ENCODE measurements at places on chromosomes 5 and 9.

DNA sequence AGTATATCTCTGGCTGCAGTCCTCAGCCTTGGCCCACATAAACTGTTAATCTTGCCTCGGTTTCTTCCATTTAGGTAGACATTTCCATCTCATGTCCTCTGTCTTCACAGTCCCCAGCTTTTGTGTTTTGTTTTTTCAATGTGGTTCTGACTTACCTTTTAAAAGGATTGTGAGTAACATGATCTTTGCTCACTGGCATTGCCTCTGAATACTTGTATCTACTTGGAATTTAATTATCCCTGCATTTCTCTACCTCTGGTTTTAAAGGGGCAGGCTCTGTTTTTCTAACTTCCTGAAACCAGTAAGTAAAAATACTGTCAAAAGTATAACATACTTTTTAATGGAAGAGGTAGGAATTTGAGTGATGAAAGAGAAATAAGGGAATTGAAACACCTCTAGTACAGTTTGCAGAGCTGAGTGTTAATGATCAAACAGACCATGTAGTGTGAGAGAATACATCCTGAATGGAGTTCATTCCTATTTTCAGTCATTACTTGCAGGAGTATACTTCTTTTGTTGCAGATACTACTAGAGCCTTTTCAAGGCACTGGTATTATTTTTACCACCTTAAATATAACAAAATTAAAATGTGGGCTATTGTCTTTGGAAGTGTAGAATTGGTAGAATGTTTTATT, 62.6 kb downstream of the MTREX start:
- no peak for DNase-seq

DNA sequence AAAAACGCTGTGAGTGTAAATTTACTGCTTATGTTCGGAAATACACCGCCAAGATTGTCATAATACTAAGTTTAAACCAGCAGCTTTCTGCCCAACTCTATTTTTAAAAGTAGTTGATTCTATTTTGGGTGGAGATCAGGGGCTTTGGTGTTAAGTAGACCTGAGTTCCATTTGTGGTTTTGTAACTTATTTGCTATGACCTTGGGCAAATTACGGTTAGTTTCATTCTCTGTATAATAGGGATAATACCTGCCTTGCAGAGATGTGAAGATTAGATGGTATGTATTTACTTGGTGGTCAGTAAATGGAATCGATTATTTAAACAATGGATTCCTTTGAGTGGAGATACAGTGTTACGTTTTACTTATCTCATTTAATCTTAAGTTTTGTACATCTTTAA, 1.6 kb downstream of the RAD23B start:
- no peak for DNase-seq

GRCh38 chr5:10524376-10525123, 39.3 kb upstream of the ANKRD33B start:
- DNase-seq = no peak

DNA sequence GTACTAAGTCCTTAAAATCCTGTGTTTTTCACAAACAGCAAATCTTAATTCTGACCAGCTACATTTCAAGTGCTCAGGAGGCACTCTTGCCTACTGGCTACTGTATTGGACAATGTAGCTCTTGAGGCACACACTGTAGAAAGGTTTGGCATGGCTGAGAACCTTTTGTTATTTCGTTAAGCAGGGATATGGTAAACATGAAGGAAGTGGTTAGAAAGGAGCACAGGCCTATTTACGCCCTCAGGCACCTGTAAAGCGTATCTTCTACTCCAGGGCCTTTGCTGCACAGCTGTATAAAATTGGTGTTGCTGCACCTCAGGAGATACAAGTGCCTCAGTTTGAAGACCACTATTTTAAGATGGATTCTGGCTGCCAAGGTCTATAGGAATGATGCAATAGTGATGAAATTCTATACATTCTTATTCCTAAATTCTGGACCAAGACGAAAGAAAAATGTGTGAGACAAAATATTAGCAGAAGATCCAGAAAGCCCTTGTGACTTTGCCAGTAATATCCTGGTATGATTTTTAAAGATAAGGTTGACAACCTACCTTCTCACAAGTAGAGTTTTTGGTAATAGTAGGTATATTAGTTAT, 9.3 kb upstream of the OTULIN start:
- DNase-seq = no peak

DNA sequence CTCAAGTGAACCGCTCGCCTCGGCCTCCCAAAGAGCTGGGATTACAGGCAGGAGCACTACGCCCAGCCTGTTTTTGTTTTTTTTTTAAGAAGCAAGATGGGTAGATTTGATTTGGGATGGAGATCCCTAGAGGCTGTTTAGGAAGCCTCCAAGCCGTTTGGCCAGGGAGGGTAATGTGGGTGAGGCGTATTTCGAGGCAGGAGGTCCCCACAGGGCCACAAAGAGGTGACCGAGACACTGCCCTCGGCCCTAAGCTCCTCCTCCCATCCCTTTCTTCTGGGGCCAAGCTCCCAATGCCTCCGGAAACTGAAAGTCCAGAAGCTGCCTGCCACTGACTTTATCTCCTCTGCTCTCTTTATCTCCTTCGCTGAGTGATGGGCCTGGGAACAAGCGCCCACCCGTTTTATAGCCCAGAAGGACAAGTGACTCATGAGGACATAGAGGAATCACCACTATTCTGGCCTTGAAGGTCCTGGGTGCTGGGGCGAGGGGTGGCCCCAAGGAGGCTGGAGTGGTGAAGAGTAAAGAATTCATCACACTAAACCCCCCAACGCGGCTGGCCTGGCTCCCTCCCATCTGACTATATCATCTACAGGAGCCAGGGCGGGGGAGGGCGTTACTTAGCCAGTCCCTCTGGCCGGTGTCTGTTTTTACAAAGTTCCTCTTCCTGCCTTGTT, 2.0 kb upstream of the RALGDS start:
- no peak for DNase-seq

- DNase-seq = no peak
Observed at GRCh38 chr9:126049088-126049487, 277.5 kb upstream of the MVB12B start.

DNA sequence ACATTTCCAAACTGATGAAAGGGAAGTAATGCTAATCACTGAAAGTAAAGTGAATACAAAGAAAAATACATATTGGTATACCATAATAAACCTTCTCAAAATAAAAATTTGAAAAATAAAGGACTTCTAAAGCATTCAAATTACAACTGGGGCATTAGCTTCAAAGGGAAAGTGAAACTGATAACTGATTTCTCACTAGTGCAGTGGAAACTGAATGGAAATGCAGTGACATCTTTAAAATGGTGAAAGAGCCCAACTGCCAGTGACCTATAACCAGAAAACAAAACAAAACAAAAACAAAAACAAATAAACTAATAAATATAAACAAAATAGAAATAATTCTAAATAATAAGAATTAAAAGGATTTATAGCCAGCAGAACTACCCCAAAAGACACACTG, 297.5 kb upstream of the GRIN3A start:
- no peak for DNase-seq

- DNase-seq = no peak
Observed at GRCh38 chr5:111232311-111233051, 8.3 kb downstream of the CAMK4 start.

DNA sequence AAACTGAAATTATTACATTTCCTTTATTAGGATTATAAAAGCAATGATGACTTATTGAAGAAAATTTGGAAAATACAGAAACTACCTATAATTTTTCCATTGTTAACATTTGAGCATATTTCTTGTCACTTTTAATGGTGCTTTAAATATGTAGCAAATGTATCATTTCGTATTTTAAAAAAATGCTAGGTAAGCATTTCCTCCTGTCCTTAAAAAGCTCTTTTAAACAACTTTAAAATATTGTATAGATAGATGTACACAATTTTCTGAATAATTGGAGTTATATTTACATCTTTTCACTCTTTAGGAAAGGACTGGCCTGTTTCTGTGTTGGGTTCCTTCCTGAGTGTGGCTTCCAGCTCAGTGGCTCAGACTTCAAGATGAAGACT, 15.6 kb downstream of the TENT4A start:
- no peak for DNase-seq

DNA sequence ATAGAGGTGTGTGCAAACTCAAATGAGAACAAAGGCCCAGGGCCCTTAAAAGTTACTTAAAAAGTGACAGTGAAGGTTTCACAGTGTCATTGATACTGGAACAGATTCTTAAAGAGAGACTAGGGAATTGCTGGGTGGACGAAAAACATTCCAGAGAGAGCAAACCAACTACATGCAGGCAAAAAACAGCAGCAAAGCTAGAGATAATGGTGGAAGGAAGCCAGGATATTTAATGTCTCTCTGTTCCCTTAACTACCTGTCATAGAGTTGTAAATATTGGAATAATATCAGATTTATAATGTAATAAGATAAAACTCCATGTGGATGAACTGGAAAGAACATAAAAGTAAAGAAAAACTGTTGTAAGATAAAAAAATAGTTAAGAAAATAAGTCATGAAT, 508.6 kb downstream of the TAF11L14 start:
- DNase-seq = no peak

GRCh38 chr5:96875791-96876291, 459 bp upstream of the ERAP2 start:
- DNase-seq = no peak

- no peak for DNase-seq
Observed at GRCh38 chr5:134506054-134507039, 19.1 kb upstream of the JADE2 start.

DNA sequence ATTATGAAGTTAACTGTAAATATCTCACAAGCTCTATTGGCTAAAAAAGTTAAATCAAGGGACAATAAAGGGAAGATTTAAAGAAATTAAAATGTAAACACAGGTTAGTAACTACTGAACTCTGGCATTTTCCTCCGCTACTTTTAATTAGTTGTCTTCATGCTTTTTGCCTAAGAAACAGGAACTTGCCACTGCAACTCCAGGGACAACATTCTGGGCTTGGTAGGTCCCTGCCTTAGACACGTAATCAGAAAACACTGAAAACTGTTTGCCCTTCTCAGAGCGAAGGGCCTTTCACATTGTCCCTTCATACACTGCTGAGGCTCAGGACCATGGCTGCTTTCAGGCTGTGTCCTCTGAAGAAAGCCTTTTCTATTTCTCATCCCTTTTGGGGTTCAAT, 118.7 kb downstream of the CCDC192 start:
- DNase-seq = no peak

GRCh38 chr5:67338421-67338820, 141.8 kb upstream of the CD180 start:
- DNase-seq = no peak

- no peak for DNase-seq
Observed at GRCh38 chr5:180454752-180455151, 39.4 kb upstream of the CNOT6 start.

GRCh38 chr9:92292338-92293074, 991 bp downstream of the IARS1 start:
- DNase-seq = no peak

DNA sequence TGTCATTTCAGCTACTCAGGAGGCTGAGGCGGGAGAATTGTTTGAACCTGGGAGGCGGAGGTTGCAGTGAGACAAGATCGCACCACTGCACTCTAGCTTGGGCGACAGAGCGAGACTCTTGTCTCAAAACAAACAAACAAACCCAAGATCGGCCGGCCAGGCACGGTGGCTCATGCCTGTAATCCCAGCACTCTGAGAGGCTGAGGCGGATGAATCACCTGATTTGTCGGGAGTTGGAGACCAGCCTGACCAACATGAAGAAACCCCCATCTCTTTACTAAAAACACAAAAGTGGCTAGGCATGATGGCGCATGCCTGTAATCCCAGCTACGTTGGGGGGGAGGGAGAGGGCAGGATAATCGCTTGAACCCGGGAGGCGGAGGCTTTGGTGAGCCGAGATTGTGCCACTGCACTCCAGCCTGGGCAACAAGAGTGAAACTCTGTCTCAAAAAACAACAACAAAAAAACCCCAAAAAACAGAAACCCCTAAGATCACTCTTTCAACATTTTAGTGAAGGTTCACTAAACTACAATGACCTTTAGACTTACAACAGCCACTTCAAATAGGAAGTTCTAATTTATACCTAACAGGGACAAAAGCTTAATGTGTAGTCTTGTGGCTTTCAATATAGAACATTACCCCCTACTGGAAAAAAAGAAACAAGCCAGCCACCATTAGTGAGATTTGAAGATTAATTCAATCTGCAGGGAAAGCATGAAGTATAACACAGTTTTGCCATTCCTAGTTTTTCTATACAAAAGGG, 7.0 kb downstream of the HSPA9 start:
- DNase-seq = no peak

DNA sequence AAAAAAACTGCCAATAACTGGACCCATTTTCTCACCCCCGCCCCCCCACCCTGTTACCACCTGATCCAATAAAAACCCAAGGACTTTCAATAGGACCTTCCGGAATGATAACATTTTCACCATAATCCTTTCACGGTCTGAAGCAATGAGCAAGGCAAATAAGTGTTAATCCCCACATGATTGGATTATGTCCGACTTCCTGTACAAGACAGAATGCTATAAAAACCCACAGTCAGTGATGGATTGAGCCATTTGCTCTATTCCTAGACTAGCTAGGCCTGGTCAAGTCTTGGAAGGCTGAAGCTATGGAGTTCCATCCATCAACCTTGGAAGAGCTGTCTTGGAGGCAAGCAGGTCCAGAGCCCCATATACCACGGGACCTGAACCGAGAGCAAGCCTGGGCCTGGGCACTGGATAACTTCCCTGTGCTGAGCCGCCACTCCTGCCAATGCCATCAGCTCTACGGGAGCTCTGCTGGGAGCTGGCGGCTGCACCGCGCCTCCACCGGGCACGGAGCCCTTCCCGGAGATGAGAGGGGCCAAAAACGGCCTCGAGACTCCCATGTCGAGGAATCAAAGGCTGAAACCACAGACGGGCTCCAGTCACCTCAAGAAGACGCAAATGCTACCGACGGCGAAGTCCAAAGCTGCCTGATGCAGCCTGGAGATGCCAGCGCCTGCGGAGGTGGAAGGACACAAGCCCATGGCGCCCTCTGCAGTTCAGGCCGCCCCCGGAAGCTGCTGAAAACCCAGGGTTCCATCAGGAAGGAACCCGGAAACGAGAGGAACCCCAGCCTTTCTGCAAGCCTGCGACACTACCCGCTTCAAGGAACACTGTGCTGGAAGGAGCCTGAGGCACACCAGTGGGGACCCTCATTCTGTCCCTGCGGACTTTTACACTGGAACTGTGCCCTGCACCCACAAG, 69.2 kb downstream of the ANXA2R start:
- DNase-seq = no peak

DNA sequence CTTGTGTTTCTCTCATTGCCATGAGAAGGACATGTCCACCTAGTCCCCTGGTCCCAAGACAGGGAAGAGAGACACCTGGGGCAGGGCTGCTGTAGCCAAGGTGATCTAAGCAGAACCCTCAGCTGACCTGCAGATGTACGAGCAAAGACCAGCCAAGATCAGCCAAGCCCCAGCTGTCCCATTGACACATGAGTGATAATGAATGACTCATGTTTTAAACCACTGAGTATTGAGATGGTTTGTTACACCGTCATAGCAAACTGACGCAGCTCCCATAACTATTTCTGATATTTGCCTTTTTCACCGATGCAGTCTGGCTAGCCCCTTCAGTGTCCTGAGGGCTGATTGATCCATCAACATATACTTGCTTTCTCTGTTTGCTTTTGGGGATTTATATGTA, 6.7 kb downstream of the OR1K1 start:
- DNase-seq = no peak

Measured in stimulated activated CD4-positive, alpha-beta T cell treated with anti-CD3 and anti-CD28 coated beads, Interleukin-1b, Interleukin-23, amount 100 ng/mL, for 1 hour (primary cell).